CD4-positive, alpha-beta T cell treated with Interleukin-17A for 1 hour (primary cell): ENCODE measurements at places on chromosomes 5 and 9.

- no peak for DNase-seq
Observed at GRCh38 chr5:56310711-56311204, 77.6 kb upstream of the ANKRD55 start.

DNA sequence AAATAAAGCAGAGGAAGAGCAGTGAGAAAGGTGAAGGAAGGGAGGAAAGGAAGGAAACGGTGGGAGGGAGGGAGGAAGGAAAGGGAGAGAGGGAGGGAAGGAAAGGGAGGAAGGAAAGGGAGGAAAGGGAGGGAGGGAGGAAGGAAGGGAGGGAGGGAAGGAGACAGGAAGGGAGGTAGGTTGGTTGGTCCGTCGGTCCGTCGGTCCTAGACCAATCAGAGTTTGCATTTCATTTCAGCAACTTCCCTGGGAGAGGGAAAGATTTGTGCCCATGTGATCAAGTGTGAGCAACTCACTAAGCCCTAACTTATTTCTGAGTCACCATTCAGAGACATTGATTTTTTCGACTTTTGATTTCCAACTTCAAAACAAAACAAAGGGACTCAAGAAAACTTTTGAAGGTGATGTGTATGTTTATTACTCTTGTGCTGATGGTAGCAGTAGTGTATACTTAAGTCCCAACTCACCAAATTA lies 18.8 kb downstream of the NANS start:
- DNase-seq = peak; percentile 57

GRCh38 chr5:134088994-134089560 lies 25.4 kb upstream of the TCF7 start:
- no peak for DNase-seq

DNA sequence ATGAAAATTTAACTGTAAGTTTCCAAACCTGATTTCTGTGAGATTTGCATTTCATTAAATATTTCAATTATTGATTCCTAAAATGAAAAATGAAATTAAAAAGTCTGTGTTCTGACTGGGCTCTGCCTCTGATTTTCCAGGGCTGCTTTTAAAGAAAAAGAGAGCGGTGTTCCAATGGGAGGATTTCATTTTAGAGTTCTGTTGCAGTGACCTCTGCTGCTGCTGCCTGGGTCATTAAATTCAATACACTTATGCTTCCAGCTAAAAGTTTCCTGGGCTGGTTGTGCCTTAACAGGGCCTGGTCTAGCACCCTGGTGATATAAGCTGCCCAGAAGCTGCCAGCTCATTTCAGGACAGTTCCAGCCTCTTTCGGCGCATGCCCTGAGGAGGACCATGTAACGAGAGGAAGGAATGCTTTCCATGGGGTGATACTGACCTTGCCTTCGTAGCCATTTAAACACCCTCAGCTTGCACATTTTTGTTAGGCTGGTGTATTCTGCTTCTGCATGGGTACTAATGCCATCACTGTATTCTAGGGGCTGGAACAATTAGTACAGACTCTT lies 93.3 kb downstream of the TMEM174 start:
- no peak for DNase-seq

- DNase-seq = no peak
Observed at GRCh38 chr5:156532921-156533320, 206.0 kb downstream of the SGCD start.

- no peak for DNase-seq
Observed at GRCh38 chr9:127712867-127713266, 2.6 kb downstream of the PTRH1 start.

- DNase-seq = peak; percentile 62
Observed at GRCh38 chr9:89593727-89594427, 10.9 kb upstream of the GADD45G start.

DNA sequence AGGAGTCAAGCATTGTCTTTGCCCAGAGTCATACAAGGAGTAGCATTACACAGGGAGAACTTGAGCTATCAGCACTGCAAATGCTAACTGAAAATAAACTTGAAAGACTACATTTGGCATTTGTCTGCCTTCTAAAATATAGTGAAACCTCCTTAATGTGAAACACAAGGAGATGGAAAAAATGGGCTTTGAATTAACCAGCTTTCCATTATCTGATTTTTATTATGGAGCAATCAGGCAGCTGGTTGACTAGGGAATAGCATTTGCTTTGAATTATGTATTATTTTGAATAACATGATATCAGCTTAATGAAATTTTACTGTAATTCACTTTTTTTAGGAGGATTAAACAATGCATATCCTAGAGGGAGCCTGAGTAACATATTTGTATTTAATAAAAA lies 130.8 kb downstream of the GDNF start:
- no peak for DNase-seq

DNA sequence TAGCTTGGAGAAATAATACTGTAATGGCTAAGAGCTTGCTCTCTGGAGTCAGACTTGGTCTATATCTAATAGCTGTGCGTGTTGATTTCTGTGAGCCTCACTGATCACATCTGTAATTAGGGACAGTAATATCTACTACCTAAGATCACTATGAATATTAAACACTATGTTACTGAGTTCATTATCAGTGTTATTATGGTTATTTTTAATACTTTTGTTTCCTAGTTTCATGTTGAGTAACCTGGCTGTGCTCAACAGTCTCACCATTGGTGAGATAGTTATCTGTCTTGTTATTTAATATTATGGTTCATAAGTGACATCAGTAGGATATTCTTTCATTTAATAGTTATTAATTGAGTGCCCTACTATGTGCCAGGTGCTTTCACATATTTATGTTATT lies 22.4 kb upstream of the CAVIN4 start:
- no peak for DNase-seq

DNA sequence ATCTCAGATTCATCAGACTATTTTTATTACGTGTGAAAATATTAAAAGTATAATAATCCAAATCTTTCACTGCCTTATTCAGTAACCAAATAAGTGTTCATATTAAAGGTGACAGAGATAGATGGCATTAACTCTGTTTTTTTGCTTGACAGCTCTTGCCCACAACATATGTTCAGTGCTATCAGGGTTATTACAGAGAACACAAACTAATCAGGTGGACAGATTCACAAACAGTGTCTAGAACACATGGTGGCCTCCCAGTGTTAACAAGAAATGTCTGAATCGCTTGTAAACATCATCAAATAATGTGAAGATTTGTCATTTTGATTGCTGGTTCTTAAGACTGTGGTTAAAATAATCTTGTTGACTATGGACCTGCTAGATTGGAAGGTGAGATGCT lies 609.1 kb upstream of the GRAMD2B start:
- DNase-seq = no peak

DNA sequence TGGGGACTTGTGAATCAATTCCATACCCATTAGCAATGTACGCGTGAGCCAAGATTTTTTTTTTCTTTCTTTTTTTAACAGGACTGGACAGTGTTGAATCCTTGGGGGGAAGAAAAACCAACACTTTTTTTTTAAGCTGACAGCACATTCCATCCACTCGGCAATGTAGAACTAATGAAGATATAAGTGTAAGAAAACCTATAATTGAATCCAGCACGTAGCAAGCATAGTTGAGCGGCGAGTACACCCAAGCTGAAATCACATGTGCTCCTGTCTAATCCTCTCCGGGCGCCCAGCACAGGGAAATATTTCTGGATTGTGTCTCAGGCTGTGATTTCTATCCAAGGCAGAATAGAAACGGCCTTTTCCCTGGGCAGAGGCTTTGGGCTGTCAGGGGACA lies 118.2 kb downstream of the BOD1 start:
- DNase-seq = no peak

- DNase-seq = no peak
Observed at GRCh38 chr9:123642291-123643278, 286.6 kb downstream of the CRB2 start.

DNA sequence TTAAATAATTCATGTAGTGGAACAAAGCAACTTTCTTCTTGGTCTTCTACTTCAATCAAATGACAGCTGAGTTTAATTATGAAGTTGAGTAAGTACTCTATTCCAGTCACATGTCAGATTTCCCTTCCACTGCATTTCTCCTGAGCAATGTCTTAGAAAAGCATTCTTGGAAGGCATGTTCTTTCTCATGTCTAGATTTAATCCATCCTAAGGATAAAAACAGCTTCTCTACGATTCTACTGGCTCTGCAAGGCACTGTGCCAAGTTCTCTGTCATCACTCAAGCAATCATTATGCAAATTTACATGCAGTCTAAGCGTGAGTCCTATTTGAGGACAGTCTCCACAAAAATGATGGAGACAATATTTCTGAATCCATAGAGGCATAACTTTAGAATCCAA lies 142.4 kb downstream of the YIPF5 start:
- no peak for DNase-seq

GRCh38 chr5:140821375-140822280 lies at the start of gene PCDHA5:
Gene PCDHA5, plus strand, starts transcription at chr5:140821613.
- no peak for DNase-seq

GRCh38 chr5:88045165-88045564 lies 223.5 kb downstream of the TMEM161B start:
- no peak for DNase-seq

DNA sequence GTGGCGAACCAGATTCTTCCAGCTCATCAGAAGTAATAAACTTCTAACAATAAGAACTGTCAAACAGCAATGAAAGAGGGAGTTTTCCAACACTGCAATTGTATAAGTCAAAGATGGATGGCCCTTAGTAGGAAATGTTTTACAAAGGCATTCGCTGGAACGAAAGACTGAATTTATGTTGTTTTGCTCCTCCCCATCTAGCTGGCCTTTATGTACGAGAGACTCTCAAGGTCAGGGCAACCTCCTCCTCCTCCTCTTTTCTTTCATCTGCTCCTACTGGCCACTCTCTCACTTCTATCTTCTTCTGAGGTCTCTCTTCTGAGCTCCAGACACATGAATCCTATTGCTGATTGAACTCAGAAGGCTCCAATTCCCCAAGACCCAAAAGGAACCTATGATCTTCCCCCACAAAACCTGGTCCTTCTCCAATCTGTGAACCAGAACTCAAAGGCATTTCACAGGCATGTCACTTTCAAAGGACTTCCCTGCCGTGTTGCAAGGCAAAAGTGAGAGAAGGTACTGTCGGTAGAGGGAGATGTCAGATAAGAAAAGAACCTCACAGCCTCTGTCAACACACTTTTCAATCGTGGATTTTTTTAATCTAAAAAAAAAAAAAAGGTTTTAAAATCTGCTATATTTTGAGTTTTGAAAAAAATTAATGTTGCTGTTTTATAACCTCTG lies 28.5 kb upstream of the PUM3 start:
- DNase-seq = peak; percentile 33

- DNase-seq = peak; percentile 31
Observed at GRCh38 chr9:32589083-32589723, 16.2 kb upstream of the NDUFB6 start.

- DNase-seq = no peak
Observed at GRCh38 chr5:170562166-170562874, 58.5 kb downstream of the KCNIP1 start.

DNA sequence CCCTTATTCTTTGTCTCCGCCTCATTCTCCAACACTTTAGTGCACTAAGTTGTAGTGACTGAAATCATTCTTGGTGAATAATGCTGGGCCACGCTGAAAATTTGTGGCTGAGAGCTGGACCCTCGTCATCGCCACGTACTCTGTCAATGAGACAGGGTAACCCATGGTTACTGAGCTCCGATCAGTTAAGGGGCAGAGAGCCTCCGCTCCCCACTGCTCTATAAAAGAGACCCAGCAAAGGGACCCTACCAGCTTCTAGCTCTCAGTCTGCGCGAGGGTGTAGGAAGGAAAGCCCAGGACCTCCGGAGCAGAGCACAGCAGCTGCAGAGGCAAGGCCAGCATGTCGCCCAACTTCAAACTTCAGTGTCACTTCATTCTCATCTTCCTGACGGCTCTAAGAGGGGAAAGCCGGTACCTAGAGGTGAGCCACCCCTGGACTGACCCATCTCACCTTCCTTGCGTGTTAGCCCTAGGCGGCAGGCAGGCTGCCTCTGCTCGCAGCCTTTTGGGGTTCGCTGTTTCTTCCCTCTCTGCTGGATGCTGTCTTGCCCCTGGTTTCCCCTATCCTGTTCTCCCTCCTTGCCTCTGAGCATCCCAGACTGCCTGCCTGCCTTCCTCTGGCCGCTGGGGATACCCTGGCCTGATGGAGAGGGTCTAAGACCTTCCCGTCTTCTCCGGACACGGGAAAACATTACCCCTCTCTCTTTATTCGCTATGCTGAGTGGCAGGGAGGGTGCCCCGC lies at the start of gene CRHBP:
Gene CRHBP, plus strand, starts transcription at position 251 of the 742 bp plus-strand sequence. Its CDS starts 90 bp downstream, at position 341.
- no peak for DNase-seq

- no peak for DNase-seq
Observed at GRCh38 chr9:2453701-2454100, 167.9 kb upstream of the VLDLR start.

- DNase-seq = no peak
Observed at GRCh38 chr9:97179616-97180015, 127.8 kb upstream of the CCDC180 start.

GRCh38 chr5:112634796-112635195 lies 102.9 kb upstream of the APC start:
- DNase-seq = no peak

- no peak for DNase-seq
Observed at GRCh38 chr9:93308158-93308602, 124.2 kb downstream of the WNK2 start.

DNA sequence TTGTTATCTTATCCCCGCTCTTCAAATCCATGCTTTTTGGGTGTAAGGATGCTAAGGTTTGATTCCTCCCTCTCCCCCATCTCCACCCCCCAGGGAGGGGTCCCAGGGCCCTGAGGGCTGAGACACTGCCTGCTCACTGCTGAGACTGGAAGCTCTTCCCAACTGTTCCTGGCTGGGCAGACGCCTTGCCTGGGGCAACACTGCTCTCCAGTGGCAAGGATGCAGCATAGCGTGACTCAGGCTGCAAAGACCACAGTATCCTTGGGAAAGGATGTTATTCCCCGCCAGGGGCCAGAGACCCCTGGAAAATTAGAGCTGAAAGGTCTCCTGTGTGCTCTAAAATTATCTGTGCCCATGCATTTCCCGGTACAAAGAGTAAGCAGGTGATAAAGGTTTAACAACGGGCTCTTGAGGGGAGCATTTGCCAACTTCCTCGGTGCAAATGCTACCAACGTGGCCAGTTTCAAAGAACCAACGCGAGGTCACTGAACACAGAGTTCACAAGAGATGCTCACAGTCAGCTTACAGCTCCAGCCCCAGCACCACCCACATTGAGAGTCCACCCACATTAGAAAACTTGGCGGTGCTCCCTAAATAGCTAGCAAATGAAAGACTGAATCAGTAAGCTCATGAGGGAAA lies 271.9 kb downstream of the NSG2 start:
- no peak for DNase-seq

GRCh38 chr5:180118391-180118791 lies 46.8 kb upstream of the RNF130 start:
- DNase-seq = no peak

- no peak for DNase-seq
Observed at GRCh38 chr9:91301161-91301560, 60.6 kb downstream of the AUH start.

- no peak for DNase-seq
Observed at GRCh38 chr5:172530878-172531703, 76.8 kb upstream of the SH3PXD2B start.

DNA sequence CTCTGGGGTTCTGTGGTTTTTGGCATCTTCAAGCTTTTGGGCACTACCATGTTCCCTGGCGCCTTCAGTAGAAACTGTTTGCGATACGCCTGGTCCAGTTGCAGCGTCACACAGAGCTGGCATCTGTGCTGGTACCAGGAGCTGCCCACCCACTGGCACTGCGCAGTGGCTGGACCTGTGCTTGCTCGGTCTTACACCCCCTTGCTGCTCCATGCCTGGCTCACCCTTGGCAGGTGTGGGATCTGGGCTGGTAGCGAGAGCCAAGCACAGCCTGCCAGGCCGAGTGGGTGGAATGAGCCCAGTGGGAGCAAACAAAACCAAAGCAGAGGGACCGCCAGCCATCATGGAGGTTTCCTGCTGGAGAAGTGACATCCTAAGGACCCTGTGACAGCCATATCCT lies 170.2 kb upstream of the IRX2 start:
- no peak for DNase-seq

- no peak for DNase-seq
Observed at GRCh38 chr9:133098871-133099270, 22.2 kb downstream of the RALGDS start.
